Suppressor macrophage (primary cell): ENCODE measurements at places on chromosomes 7 and 10.

- no peak for DNase-seq
Observed at GRCh38 chr7:115631782-115632181, 398.8 kb downstream of the TFEC start.

DNA sequence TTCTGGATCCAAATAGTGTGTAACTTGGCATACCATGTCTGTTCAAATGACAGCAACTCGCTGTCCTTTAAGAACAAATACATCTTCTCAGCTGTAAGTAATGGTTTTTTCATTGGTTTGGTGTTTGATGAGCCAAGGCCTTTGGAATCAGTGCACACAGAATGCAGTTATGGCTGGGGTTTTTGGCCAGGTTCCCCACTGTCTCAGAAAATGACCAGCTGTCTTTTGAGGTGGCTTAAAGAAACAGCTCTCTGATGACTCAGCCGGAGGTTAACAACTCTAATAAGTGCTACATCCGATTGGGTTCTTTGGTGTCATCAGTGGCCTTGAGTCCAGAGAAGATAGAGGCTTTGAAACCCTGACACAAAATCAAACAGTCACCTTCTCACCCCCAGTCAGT, 688.4 kb downstream of the REEP3 start:
- no peak for DNase-seq

DNA sequence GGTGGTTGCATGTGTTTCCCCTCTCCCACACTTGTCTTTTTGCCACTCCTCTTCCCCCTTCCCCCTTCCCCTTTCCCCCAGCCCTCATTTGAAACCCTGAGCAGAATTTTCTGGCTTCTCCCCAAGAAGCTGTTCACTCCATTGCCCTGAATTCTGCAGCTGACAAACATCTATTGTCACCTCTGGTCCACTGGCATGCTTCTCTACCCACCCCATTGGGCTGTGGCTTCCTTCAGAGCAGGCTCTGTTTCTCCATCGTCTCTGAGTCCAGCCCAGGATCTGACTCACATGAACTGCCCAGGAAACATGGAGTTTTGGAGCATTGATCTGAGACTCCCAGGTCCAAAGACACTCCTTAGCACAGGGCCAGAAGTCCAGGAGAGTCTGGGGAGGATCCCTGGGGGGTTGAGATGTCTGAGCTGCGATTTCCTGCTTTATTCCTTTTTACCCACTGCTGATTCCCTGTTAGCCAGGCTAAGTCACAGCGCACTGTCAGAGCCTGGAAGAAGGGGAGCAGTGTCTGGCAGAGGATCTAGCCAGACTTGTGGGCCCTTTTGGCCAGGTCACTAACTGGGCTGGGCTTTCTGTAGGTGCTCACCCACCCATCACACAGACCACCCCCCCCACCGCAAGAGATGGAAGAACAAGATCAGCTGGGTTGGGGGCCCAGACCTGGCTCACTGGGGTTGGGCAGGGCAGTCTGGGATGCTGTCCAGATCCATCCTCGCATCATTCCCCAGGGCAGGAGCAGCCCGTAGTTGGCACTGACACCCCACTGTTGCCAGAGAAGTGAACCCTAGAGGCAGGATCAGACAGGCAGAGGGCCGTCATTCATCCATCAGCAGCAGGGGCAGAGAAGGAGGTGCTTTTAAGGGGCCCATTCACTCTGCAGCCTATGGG, 3.5 kb downstream of the CHAT start:
- DNase-seq, result no peak

- DNase-seq, result peak; percentile 28
Observed at GRCh38 chr10:26525586-26525985, 87.4 kb downstream of the APBB1IP start.

- DNase-seq, result no peak
Observed at GRCh38 chr7:1654111-1654510, 16.0 kb upstream of the ELFN1 start.

DNA sequence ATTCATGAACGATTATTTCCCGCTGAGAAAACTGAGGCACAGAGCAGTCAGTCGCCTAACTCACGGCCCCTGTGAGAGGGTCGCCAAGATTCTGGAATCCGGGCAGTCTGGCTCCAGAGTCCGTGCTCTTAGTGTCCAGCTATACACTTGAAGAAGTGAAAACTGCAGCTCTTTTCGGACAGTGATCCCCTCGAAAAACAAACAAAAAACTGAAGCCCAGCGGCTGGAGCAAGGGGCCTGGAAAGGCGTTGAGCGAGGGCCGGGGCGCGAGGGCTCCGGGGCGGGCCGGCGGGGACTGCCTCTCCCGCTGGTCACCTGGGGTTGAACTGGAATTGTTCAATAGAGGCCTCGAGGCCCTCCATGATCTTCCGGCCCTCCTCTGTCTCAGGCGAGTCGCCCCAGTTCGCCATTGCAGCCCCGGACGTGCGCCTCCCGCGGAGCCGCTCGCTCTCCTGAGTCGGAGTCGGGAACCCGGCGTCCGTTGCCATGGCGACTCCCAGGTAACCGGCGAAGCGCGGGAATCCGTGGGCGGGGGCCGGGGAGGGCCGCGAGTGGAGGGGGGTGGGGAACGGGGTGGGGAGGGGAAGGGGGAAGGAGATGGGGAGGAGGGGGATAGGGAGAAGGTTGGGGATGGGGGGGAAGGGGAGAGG, 881 bp downstream of the C10orf67 start:
- peak; percentile 13 for DNase-seq

DNA sequence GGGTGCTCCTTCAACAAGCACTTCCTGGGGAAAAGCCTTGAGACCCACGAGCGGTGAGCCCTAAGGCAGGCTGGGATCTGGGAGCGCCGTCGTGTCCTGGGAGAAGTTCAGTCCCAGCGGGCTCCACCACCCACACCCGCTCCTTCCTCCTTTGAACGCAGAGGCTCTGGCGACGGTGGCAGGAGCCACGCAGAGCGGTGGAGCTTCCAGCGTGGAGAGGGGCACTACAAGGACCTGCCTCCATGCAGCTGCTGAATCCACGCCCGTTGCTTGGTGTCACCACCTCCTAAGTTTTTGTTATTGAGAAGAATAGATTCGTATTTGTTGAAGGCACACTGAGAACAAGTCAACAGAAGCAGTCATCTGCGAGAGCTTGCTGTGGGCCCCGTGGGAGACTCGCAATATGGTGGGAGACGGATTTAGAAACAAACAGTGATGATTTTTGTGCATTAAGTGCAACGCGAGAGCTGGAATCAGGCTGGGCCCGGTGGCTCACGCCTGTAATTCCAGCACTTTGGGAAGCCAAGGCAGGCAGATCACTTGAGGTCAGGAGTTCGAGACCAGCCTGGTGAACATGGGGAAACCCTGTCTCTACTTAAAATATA, 60.1 kb upstream of the SDK1 start:
- no peak for DNase-seq

- no peak for DNase-seq
Observed at GRCh38 chr10:24685958-24686540, 37.6 kb downstream of the ARHGAP21 start.

GRCh38 chr7:76201732-76202665, at the start of gene SRRM3:
SRRM3 (plus strand) TSS chr7:76201896; CDS start chr7:76235067, 33,171 bp downstream.
- peak; percentile 88 for DNase-seq

DNA sequence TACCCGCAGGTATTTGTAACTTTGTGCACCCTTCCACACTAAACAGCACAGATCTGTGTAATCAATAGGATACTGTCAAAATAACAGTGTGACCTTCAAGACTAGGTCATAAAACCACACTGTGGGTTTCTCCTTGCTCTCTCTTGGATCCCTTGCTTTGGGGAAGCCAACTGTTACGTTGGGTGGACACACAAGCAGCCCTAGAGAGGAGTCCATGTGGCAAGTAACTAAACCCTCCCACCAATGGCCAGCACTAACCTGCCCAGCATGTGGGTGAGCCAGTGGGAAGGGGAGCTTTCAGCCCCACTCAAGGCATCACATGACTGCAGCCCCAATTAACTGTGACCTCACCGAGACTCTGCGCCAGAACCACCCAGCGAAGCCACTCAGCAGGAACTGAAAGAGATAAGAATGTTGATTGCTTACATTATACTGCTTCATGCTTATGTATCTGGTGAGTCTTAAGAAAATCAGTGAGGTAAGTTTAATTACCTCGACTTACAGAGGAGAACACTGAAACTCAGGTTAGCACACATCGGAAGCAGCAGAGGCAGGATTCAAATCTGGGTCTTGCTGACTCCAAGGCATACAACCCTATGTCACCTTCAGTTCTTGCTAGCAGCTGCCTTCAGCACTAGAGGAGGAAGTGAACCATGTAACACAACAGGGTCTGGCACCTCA, 9.4 kb upstream of the ZC3HAV1 start:
- peak; percentile 58 for DNase-seq

GRCh38 chr7:46054272-46054671, 133.2 kb upstream of the IGFBP3 start:
- DNase-seq, result no peak

GRCh38 chr7:48088559-48089045, 463 bp upstream of the UPP1 start:
- peak; percentile 84 for DNase-seq

- DNase-seq, result no peak
Observed at GRCh38 chr10:47036771-47037170, 125.5 kb downstream of the PTPN20 start.

- DNase-seq, result no peak
Observed at GRCh38 chr10:8430321-8430720, 375.8 kb downstream of the GATA3 start.

DNA sequence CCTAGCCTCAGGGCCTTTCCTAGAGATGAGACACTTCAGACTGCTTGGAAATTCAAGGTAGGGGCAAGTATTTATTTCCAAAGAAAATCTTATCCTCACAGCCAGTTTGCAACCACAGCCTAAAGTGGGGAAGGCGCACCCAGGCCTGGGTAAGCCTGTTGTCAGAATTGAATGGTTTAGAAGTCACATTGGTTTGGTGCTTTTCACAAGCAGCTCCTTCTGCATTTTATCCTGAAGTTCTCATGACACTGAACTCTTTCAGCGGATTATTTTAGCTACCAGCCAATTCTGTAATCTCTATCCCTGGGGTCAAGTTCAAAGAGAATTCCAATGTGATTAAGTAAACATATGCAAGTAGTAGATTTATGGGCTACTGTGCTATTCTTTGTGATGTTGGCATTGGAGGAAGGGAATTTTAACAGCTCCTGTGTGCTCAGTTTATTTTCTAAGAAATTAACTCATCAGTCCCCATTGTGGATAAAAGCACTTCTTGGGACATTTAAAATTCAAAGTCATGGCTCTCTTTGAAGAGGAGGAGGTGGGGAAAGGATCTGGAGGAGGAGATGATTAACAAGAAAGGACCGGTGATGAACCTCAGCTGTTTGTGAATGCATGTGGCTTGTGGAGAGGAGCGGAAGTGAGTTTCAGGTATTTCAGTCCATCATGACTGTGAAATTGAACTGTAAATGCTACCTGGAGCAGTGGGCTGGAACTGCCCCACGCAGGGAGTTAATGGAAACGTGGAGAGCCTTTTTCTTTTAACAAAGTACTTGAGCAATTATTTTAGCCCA, 90.2 kb upstream of the CACUL1 start:
- no peak for DNase-seq

DNA sequence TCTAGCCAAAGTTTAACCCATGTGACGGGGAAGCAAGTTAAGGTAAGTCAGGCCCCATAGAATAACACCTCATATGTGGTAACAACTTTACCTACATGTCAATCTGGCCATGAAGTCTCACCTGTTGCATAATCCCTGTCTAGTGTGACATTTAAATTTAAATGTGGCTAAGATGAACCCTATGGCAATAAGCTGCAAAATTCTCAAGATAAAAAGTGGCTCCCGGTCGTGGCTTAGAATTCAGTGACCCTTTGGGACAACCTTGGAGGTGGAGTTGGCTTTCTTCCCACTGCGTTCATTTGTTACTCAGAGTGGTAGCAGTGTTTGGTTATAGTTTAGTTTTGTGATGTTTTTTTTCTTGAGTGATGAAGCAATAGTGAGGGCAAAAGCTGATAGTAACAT, 90.6 kb downstream of the ARID5B start:
- peak; percentile 13 for DNase-seq

DNA sequence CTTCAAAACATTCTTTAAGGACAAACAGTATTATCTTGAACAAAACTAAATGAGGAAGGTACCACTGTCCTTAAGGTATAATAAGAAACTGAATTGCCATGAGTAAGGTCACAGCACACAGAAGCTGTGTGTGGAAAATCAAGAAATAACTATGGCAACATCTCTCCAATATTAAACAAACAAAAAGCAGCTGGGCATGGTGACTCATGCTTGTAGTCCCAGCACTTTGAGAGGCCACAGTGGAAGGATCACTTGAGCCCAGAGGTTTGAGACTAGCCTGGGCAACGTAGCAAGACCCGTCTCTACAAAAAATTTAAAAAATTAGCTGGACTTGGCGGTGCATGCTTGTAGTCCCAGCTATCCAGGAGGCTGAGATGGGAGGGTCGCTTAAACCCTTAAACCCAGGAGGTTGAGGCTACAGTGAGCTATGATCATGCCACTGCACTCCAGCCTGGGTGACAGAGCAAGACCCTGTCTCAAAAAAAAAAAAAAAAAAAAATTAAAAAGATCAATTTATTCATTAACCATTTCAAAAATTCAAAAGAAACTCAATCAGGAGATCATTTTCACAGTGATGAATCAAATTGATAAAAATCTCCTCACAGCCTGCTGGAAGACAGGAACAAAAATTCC, 195.4 kb downstream of the SKIDA1 start:
- DNase-seq, result peak; percentile 32

DNA sequence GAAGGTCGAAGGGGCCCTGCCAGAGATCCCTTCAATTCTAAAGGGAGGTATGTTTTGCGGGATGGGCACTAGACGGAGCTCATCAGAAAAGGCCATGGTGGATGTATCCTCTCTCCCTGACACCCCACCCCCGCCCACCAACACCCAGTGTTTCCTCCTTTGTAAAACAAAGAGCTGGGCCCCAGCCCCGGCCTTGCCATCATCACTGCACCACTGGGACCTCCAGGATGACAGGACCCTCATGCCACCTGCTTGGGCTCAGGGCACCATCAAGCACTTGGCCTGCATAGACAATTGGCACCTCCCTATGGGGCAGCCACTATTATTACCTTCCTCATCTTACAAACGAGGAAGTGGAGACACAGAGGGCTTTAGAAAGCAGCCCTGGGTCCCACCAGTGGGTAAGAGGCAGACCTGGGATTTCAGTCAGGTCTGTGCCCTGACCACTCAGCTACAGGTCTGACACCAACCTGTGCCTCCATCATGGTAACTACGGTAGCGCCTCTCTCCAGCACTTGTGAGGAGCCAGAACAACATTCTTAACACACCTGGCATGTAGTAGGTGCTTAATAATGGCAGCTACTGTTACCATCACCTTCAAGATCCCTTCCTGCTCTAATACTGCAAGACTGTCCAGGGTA, 2.0 kb downstream of the CALML3 start:
- no peak for DNase-seq

GRCh38 chr7:117097860-117098259, 144.6 kb downstream of the ST7 start:
- DNase-seq, result no peak

DNA sequence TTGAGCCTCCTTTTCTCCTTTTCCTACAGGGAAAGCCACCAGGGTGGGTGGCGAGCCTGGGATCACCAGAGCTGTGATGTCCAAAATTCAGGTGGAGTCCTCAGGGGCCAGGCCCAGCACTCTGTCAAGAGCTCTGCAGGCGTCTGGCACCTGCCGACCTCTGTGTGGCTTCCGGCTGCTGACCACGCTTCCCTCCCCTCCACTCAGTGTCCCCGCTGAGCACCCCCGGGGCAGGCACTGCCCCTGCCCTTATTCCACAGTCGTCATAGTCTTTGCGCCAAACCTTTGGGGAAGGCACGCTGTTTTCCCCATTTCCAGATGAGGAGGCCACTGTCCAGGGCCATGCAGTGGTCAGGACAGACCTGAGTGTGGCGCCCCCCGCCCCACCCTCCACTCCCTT, 7.5 kb downstream of the MTG1 start:
- no peak for DNase-seq
